AG09319 (cell line): ENCODE measurements at places on chromosomes 7 and 10.
A peak's percentile ranks its signal among the peaks of the same experiment; 100 is the strongest.

DNA sequence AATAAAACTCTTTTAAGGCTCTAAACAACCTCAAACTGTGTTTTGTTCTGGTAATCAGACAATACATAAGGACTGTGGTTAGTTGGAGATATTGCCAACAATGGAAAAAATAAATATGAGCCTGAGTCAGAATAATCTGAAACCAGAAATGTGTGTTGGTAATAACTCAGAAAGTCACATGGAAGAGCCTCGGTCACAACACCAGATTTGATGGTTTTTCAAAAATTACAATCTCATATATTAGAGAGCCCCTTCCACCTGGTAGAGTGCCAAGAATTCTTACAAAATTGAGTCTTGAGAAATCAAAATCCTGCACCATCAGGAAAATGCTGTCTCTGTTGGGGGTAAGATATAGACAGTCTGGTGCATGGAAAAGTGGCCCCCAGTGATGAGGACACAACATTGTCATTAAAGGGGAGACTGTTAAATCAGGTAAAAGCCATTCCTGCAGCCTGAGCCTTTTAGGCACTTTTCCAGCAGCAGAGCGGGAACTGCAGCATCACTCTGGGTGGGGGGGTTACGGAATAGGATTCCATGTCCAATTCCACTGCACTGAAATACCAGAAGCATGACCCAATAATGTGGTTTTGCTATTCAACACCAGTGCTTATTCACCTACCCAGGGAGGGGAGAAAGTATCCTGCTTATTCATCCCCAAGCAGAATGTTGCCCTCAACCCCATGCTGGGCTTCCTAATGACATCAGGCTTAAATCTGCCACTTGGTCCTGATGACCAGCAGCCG lies 9.5 kb upstream of the ADAM12 start:
- peak; percentile 81 for DNase-seq

- DNase-seq = no peak
These were observed 33.8 kb upstream of the SFMBT2 start for GRCh38 chr10:7444551-7445121.

- no peak for DNase-seq
These were observed 6.0 kb downstream of the TAS2R40 start for GRCh38 chr7:143227806-143228205.

- no peak for DNase-seq
These were observed 11.9 kb downstream of the HNRNPF start for GRCh38 chr10:43396928-43397624.

GRCh38 chr10:98446661-98447221 lies at the start of gene HPS1:
Gene HPS1 (minus strand): TSS chr10:98446935. CDS start chr10:98443240, 3,695 bp downstream.
- DNase-seq = peak; percentile 39

GRCh38 chr7:34036051-34036920 lies 130.9 kb downstream of the BMPER start:
- DNase-seq = no peak

GRCh38 chr10:102650655-102651454 lies 6.6 kb downstream of the TRIM8 start:
- no peak for DNase-seq

- no peak for DNase-seq
These were observed 112.5 kb downstream of the PRPF18 start for GRCh38 chr10:13699216-13699615.

GRCh38 chr10:4001811-4002210 lies 216.8 kb upstream of the KLF6 start:
- DNase-seq = no peak

GRCh38 chr7:155709453-155709852 lies 65.0 kb downstream of the RBM33 start:
- DNase-seq = no peak

DNA sequence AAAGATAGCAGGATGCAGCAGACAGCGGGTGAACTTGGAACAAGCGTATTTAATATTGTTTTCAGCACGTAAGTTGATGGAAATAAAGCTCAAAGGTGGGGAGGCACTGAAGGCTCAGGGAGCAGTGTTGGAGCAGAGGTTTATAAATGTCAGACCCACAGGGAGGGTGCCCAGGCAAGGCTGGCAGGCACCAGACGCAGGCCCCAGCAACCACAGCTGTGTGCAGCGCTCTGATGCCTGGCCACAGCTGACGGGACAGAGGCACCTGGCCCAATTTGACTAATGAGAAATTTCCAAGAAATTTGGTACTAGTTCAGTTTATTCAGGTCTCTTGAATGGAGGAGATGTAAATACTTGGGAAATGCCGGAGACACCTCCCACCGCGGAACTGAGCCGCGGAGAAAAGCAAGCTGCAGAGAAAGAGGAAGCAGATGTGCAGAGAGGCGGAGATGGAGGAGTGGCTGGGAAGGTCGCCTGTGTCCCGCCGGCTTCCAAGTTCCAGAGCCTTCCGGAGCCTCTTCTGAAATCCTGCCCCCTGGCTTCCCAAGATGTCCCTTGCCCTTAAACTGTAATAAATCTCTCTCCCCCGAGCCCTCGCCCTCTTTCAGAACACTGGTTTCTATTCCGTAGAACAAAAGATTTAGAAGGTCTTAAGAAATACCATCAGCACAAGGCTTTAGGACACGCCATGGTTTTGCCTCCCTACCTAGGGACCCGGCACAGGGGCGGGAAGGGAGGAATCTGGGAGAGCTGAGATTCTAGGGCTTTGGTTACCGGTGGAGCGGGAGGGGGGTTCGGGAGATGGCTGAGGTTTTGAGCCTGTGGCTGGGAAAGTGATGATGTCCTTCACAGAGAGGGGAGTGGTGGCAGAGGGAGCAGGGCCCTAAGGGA lies 38.4 kb upstream of the PLXNA4 start:
- no peak for DNase-seq

DNA sequence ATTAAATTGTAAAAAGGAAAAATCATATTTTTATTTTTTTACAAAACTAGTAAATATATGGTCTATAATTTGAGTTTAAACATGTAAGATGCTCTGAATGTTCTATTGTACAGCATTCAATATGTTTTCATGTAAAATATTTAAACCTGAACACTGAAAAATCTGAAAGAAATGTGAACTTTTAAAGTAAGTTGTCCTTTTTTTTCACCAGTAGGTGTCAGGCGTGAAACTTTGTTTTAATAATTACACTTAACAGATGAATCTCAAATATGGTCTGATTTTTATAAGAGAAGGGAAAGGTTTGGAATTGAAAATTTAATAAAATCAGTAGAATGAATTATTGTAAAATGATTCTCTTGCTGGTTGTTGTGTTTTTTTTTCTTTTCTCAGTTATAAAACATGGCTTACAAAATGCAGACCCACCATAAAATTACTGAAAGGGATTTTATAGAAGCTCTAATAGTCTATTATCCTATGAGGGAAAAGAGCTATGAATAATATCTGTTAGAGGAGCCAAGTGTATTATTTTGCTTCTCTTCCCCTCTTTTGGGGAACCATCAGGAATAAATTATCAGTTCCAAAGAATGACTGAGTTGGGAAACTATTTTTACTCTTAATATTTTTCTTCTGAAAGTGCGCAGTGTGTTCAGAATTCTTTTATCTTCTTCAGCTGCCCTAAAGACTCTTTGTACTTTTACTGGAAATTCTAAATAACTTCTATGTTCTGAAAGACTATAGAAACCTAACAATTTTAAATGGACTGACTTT lies 217.7 kb upstream of the FZD1 start:
- no peak for DNase-seq

GRCh38 chr7:13104128-13104527 lies 416.7 kb downstream of the ARL4A start:
- DNase-seq = no peak

DNA sequence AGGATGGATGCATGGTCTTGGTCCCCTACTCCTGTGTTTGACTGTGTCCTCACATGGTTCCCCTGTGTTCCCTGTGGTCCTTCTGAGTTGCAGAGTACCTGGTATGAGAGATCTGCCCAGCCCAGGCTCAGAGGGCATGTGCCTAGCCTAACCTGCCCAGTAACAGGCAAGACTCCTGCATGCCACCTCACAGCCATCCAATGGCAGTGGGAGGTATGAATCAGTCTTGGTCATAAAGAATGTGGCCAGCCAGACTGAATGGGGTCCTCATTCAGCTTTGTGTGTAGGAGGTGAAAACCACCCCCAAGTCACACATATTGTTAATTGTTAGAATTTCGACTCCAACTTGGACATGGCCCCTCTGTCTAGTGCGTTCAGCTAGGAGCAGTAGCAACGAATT lies 17.2 kb upstream of the GPR158 start:
- DNase-seq = no peak

DNA sequence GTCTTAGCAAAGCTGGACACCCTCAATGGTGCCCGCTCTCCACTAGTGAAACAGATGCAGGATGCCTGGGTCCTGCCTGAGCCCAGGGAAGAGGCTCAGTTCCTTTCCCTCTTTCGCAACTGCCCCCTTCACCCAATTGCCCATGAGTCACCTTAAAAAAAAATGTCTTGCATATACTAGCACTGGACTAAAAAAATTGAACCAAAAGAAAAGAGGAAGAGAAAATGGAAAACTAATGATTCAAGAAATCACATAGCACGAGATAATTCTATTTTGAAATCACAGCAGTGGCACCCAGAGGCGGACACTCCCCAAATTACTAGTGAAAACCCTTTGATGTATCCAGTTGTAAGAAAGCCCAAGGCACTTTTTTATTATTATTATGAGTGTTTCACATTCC lies 972.5 kb downstream of the LRMDA start:
- DNase-seq = no peak

GRCh38 chr10:80444124-80444523 lies 10.0 kb upstream of the TSPAN14 start:
- no peak for DNase-seq

DNA sequence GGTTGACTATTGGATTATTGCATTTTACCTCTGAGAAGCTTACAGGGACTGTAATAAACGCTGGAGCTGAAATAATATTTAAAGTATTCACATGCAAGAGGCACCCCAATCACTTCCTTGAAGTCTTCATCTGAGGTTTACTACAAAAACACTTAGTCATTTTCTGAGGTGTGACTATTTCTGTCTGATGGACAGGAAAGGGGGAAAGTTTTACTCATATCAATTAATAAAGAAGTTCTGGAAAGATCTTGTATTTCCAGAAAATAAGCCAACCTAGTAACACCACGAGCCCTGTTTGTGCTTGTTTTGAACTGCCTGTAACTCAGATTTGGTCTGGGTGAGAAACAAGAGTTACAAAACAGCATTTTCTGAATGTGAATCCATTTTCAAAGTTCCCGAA lies 63.9 kb upstream of the PRKCQ start:
- no peak for DNase-seq

GRCh38 chr10:102701272-102701671 lies 12.9 kb downstream of the ARL3 start:
- no peak for DNase-seq

GRCh38 chr7:988426-988911 lies 5.5 kb downstream of the CYP2W1 start:
- no peak for DNase-seq

GRCh38 chr7:128788446-128789412 lies 3.0 kb upstream of the CCDC136 start:
- no peak for DNase-seq

DNA sequence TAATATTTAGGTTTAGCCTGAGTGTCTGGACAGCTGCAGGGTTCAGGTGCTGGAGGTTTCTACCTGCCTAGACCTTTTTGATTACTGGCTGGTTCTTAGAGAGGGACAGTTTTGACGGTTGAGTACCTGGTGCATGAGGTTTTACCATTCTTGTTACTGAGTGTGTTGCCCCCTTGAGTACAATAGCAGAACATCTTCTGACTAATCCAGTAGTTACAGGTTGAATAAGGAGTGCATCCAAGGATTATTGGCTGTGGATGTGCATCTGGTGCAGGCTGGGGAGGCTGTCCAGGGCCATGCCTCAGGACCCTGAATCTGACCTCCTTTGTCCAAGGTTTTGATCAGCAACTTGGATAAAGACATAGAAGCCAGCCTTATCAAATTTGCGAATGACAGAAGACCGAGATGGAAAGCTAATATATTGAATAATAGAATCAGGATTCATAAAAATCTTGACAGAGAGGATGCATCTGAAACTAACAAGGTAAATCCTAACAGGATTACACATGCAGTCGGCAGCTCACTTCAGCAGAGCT lies 23.1 kb downstream of the PLPP4 start:
- no peak for DNase-seq

DNA sequence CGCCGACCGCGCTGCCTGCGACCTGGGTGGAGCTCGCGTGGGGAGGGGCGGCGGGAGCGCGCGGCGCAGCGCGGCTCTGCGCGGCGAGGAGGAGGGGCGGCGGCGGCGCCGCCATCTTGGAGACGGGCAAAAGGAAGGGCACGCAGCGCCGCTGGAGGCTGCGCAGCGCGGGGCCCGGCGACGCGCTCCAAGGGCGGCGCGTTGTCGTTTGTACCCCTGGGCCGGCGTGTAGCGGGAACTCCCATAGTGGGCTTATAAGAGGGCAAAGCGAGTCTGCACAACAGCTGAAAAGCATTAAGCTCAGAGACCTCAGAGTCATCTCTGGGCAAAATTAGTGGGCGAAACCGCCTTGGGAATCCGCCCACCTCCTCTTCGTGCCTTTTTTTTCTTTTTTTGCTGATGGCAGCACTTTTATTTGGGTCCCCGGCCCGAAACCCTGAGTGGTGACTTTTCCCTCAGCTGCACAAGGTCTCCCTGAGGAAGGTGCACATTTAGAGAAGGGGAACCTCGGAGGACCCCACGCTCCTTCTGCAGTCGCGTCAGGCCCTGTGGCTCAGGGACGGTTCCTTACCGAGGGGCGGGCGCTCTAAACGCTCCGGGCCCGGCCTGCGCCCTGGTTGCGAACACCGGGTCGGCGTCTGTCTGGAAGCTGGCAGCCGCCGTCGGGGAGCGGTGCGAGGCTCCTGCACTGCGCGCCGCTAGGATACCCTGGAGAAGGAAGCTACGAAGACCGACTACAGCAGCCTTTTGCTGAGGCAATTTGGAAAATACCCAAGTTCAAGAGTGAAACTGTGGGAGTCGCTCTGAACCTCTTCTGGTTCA lies 428 bp upstream of the MCMBP start:
- DNase-seq = peak; percentile 55

DNA sequence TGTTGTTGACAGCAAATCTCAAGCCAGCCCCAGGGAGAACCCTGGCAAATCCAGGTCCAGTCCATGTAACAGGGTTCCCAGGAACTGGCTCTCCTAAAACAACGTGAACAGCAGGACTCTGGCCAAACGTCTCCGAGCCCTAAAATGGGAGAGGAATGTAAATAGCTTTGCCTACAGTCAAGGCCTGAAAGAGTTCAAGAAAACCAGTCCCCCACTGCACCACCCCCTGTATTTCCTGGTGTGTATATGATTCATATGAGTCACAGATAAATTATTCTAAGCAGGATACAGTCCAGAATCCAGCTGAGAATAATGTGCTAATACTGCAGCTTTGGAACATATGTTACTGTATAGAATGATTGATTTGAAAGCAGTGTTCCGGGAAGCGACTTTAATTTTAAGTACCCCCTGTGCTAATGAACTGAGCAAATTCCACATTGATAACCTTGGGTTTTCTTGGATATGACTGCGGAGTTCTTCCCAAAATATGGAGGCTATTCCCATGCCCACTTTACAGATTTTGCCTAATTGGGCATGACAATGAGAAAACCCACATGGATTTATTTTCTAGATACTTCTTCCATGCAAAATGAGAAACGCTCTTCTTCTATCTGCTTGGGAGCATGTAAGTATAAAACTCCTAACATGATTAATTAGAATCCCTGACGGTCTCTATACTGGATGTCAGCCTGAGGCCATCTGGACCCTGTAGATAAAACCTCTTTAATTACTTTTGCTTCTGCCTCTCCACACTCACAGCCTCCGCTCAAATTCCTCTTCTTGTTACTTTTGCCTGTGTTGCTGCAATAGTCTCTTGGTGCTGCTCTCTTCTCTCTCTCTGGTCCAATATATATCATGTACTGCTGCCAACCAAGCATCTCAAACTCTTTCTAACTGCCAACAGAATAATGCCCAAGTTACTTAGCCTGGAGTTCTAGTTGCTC lies 50.2 kb downstream of the LAMB4 start:
- DNase-seq = peak; percentile 64
